ENCODE measurements at places on chromosomes 16 and 17. TPM values are rescaled to one million over a fixed set of nuclear protein-coding genes. Genes with fewer than 3 reads are reported as not detected.

NHLRC4 gene
- 0.41 TPM for total RNA-seq

OMG gene
- total RNA-seq = 6.1 TPM

GAST gene
- total RNA-seq = not detected

PTX4 gene
- not detected for total RNA-seq

OR3A3 gene
- not detected for total RNA-seq

NDUFAB1 gene
- 108 TPM for total RNA-seq

DNA sequence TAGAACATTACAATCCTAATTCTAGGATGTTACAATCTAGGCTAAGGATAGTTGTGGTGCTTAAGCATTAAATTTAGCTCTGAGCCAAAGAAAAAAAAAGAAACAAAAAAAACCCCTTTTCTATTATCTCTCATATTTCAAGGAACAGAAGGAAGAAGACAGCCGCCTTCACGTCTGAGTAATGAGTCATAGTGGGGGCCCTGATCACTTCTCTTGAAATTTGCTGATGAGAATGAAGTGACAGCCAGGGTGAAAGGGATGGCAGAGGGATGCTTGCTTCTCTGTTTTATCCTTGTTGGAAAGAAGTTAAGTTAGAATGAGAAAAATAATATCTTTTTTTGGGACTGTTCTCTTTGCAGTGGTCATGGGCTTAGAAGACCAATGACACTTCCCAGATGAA is 82.6 kb upstream of the MPHOSPH6 start:
- DNase-seq = no peak

GRCh38 chr17:38336838-38337237 is 6.9 kb downstream of the GPR179 start:
- no peak for DNase-seq

DNA sequence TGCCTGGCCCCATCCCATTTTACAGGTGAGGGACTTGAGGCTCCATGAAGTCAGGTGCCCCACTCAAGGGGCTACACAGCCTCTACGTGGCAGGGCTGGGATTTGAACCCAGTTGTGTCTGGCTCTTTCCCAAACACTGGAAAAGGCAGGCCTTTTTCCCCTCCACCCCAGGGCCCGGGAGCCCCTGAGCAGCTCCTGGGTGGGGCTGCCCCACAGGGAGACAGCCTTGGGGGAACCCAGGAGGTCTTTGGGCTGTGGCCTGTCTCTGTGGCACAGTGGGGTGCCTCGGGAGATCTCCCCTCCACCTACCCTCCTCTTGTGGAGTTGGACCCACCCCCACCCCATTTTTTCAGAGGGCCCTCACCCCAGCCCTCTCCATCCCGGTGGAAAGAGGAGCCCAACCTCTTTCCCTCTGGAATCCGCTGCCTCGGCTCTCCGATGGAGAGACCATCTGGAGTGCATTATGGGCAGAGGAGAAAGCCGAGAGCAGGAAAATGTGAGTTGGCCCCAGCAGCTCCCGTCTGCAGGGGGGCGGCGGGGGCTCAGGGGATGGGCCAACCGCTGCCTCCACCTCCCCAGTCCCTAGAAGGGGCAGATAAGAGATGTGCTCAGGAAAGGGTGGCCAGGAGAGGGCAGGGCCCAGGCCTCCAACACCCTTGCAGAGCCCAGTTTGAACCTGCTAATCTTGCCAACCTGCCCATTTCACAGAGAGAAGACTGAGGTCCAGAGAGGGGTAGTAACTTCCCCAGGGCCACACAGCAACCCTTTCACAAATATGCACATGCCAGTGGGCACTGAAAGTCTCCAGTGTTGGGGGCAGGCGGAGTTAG is 15.4 kb upstream of the TMEM92 start:
- no peak for DNase-seq

DNA sequence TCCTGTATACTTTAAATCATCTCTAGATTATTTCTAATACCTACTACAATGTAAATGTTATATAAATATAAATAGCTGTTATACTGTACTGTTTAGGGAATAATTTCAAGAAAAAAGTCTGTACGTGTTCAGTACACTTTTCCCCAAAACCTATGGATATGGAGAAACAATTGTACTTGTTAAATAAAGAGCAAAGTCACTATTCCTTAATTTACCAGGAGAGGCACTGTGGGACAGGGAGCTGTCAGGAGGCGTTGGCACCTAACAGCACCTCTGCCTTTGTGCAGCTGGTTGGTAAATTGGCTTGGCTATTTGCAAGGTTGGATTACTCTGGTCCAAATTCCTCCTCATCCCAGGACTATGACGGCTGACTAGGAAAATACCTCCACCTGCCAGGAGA is 28.0 kb downstream of the CRHR1 start:
- no peak for DNase-seq

DNA sequence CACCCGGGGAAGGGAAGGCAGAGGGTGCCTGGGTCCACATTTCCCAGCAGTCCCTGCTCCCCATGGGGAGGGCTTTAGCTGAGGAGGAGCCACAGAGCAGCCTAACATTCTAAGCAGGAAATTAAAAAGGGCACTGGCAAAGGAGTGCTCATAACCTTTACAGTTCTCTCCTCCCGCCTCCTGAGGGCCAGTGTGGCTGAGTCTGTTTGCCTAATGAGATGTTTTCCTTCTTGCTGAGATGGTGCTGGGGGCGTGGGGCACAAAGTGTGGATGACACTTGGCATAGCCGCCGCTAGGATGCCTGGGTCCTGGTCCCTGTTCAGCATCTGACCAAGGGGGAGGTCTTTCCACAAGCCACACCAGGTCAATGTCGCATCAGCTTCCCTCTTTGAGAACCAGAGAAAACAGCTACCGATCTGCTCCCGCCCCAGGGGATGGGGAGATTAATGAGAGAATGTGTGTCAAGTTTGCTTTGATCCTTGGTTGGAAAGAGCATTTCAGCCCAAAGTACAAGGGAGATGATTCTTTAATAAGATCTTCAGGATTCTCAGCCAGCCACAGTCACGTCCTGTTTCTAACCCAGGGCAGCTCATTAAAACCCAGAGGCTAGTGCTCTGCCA is 5.8 kb downstream of the KIF18B start:
- no peak for DNase-seq

- DNase-seq = peak; percentile 50
These were observed at the start of gene MMP2 for GRCh38 chr16:55478827-55479429. Gene MMP2, plus strand, starts transcription at chr16:55479198. Its CDS starts 282 bp downstream, at chr16:55479480.

DNA sequence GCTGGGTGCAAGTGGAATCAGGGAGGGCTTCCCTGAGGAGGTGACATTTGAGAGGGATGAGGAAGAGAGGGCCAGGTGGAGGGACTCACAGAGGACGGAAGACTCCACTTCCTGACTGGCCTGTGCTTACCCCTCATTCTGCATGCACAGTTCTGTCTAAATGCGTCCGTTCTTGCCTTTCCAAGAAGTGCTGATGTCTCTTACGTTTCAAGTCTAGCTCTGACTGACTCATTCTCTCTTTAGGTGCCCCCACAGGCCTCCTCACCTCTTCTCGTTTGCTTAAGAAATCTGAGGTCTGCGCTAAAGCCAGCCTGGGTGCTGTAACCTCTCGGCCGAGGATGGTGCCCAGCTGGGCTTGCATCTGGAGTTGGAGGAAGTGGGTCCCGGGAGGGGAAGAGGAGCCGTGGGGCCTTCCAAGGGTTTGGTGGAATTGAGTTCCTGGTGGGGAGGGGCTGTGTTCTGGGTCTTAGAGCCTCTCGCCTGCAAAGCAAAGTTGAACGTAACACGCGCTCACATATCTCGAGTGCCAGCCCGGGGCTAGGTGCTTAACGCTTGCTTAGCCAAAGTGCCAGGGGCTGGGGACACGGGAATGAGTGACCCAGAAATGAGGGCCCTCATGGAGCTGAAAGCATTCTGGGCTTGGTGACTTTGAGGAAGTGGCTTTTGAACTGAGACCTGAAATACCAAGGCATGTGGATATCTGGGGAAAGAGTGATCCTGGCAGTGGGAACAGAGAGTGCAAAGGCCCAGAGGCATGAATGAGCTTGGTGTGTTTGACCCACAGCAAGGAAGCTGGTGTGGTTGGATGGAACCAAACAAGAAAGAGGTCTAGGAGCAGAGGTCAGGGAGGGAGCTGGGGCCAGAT is 4.8 kb downstream of the IL4R start:
- no peak for DNase-seq

- no peak for DNase-seq
These were observed 21.8 kb downstream of the SOX9 start for GRCh38 chr17:72142614-72143013.

- peak; percentile 46 for DNase-seq
These were observed 1.7 kb downstream of the PPM1D start for GRCh38 chr17:60601447-60602384.

GRCh38 chr16:86611525-86611855 is 33.1 kb downstream of the FOXL1 start:
- DNase-seq = no peak

DNA sequence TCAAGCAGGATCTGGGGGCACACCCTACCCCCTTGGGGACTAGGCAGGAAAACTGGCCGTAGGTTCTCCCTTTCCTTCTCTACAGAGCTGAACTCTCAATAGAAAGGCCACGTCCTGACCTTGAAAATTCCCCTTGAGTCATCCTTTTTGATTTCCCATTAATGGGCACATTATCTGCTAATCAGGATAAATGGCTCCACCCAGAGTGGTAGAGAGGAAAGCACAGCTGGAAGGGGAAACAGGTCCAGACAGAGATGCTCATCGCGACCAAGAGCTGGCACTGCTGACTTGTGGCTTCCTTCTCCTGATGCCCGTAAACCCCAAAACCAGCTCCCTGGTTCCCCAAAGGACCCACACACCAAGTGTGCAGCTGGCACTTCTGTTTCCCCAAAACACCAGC is 206.5 kb upstream of the CDH5 start:
- DNase-seq = no peak
